HS-5 (cell line): ENCODE measurements at places on chromosomes 2 and 18.
A peak's percentile ranks its signal among the peaks of the same experiment; 100 is the strongest.

DNA sequence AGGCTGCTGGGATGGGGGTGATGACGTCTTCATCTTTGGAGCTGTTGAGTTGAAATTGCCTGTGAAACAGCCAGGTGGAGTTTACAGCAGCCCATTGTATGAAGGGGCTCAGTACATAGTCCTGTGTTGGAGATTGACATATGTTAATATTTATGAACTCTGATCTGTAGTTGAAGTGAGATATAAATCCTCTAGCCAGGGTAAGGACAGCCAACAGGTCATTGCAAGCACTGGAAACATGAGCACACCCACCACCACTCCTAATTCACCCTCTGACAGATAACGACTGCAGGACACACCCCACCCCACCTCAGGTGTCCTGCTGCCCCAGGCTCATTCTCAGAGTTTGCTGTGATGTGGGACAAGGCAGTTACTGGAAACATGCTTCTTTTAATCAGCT, 112.4 kb upstream of the TRIB2 start:
- no peak for DNase-seq

DNA sequence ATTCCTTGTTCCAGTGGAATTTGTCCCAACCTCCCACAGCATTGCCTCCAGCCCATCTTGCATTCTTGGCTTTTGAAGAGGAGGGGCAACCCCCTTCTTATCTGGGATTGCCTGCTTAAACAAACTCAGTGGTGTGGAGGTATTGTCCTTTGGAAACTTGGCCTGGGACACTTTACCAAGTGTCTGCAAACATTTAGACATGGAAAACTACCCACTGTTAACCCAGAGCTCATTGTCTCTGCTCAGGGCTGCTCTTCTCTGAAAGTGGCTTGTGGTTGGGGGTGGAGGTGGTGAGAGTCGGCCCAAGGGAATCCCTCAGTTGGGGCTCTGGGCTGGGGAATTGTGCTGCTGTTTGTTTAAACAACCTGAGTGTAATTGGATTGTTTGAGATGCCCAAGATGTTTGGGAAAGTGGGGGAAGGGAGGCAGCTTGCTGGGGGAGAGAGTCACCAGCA, 178.3 kb upstream of the GATA6 start:
- DNase-seq: no peak

DNA sequence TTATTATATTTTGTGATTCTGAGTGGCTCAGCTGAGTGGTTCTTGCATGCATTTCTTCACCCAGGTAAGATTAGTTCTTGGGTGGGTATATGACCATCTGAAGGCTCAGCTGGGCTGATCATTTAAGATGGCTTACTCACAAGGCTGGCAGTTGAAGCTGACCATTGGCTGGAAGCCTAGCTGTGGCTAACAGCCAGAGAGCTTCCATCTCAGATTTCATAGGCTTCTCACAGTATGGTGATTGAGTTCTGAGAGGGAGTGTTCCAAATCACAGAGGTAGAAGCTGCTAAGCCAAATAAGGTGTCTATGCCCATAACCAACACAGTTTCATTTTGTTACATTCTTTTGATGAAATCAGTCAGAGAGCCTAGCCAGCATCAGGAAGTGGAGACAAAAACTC, 117.4 kb upstream of the RPRM start:
- DNase-seq: peak; percentile 19

DNA sequence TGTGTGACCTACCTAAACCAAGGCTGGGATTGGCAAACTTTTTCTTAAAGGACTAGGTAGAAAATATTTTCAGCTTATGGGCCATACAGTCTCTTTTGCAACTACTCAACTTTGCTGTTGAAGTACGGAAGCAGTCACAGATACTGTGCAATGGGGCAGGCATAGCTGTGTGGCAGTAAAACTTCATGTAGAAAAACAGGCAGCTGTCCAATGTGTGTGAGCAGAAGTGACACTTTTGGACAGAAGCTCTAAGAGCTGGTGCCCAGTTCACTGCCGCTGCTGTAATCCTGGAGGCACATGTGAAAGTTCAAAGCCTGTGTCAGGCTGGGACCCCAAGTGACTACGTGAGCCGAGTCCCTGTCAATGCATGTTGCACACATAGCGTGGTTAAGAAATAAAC, 46.7 kb downstream of the MAPK4 start:
- DNase-seq: no peak

DNA sequence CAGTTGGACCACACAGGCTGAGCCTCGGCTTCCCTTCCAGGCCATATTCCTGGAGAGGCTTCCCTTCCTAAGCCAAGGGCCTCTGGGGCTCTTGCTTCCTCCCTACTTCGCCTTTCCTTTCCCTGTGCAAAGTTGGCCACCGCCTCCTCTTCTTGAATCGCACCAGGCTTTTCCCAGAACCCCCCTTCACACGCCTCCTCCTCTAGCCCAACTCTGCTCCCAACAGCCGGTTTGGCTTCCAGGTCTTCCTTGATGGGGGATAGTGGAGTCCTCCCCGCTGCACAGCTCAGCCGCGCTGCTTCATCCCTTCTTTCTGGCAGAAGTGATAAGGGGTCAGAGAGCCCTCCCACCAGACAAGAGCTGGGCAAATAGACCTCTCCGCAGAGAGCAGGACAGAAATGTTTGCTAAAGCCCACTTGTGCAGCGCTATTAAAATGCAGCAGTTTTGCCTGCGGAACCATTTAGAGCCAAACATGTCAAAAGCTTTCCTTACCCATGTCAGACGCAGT, 56.4 kb downstream of the SNORC start:
- DNase-seq: no peak

DNA sequence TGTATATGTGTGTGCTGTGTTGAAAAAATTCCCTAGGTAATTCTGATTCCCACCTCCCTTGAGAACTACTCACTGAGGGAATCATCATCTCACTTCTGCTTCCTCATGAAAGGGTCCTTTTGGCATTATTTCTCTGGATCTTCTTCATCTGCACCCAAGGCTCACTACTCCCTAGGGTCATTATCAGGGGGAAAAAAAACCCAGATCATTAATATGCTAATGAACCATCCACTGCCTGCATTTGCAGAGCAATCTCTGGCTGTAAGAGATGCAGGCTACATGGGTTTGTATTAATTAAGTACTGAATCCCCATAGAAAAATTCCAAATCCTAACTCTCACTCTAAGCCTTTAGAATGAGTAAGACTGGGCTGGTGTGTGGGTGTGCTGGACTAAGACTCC, 68.0 kb upstream of the IGFBP5 start:
- DNase-seq: no peak

- no peak for DNase-seq
These were observed 115.6 kb downstream of the MBP start for GRCh38 chr18:77016936-77017335.

DNA sequence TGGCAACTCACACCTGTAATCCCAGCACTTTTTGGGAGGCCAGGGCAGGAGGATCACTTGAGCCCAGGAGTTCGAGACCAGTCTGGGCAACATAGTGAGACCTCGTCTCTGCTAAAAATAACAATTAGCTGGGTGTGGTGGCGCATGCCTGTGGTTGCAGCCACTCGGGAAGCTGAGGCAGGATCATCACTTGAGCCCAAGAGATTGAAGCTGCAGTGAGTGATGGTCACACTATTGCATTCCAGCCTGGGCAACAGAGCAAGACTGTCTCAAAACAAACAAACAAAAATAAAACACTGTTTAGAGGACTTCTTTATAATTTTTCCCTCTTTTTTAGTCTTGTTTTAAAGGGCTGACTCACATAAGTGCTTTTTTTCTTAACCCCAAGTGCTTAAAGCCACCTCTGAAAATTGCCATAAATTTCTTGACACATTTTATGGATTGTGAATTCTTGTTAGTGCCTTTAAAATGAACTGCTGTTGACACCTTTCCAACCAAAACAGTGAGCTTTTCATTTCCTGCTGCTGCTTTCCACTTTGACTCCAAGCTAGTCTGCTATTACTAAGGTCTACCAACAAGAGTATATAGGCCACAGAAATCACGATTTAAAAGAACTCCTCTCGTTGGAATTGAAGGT, 41.7 kb downstream of the CYP20A1 start:
- no peak for DNase-seq

GRCh38 chr2:157182834-157183396, 74.6 kb upstream of the GALNT5 start:
- DNase-seq: peak; percentile 87

- no peak for DNase-seq
These were observed 3.9 kb upstream of the ID2 start for GRCh38 chr2:8677646-8678592.

GRCh38 chr2:46098621-46099062, 198.6 kb upstream of the EPAS1 start:
- DNase-seq: peak; percentile 54

DNA sequence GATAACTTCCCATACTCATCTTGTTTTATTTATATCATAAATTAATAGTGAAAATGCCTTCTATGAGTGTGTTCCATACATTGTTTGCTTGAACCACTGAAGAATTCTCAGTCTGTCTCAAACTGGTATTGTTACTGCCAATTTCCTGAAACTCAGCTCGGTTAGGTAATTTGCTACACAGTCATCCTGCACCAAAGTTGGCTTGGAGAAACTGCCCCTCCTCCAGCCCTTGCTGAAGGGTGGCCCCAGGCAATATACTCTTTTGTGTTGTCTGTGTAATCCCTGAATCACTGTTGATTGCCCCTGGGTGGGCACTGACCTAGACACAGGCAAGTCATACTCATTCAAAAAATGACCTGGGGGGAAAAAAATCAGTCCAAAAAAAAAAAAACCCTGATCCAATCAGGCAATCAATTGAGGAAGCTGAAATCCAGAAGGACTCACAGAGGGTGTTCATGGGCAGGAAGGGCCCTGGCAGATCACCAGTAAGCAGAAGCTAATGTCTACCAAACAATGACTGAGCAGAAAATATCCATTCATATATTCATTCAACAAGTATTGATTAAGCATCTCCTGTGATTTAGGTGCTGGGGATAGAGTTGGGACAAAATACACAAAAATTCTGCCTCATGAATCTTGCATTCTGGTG, 3.8 kb upstream of the SESTD1 start:
- peak; percentile 60 for DNase-seq

- DNase-seq: no peak
These were observed 322.9 kb upstream of the RAB12 start for GRCh38 chr18:8286303-8286702.

GRCh38 chr2:217937446-217937845, 65.3 kb downstream of the TNS1 start:
- no peak for DNase-seq

- DNase-seq: no peak
These were observed 3.2 kb downstream of the EMX1 start for GRCh38 chr2:72920318-72921087.

DNA sequence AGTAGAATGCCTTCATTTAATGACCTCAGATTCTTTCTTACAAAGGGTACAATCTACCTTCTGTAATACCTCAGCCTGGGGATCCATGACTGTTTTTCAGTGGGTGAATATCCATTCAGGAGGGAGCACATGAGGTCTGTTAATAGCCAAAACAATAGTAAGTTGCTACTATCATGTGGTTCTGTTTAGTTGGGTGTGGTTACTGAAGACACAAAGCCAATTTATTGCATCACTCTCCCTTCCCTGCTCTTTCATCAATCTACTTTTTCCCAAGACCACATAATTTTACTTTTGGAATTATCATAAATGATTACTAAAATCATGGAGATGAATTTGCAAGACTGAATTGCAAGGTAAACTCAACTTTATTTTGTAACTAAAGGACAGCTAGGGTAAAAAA, 254.2 kb downstream of the GALNT13 start:
- no peak for DNase-seq

GRCh38 chr2:182220335-182220734, 206.5 kb downstream of the PDE1A start:
- no peak for DNase-seq

DNA sequence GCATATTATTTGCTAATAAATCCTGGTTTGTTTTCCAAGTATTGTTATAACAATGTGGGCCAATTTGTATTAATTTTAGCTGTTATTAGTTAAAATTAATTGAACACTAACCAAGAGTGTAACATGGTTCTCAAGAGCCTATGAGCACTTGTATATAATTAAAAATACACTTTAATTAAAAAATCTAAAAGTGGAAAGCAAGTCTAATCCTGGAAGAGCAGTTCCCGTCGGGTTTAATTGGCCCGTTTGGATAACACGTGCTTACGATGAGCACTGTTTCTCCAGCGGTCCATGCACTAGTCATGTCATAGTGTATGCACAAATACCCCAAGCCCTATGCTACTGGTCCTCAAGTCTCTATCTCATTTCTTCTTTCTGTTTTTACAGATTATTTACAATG, 49.0 kb downstream of the DCDC2C start:
- DNase-seq: no peak

- DNase-seq: peak; percentile 43
These were observed 657 bp downstream of the ARL6IP6 start for GRCh38 chr2:152718909-152719645.

- DNase-seq: no peak
These were observed 29.3 kb downstream of the COLEC11 start for GRCh38 chr2:3624059-3624794.

DNA sequence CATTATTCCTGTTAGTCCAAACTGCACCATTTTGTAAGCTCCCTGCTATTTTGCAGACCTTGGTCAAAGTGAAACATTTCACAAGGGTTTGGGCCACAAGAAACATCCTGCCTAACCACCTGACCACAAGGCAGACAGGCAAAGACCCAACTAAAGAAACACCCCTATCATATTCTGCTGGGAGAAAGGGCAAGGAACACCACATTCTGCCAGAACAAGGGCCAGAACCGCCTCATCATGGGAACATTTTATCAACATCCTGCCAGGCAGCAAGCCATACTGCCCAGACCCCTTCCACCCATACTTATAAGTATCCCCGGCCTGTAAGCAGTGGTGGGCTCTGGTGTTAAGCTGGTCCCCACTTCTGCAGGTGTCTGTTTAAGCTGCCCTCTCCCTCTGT, 12.0 kb upstream of the RAB31 start:
- DNase-seq: no peak

- DNase-seq: no peak
These were observed 91.7 kb downstream of the DTNA start for GRCh38 chr18:34801774-34802173.

- no peak for DNase-seq
These were observed 82.7 kb downstream of the LONRF2 start for GRCh38 chr2:100239486-100240210.

DNA sequence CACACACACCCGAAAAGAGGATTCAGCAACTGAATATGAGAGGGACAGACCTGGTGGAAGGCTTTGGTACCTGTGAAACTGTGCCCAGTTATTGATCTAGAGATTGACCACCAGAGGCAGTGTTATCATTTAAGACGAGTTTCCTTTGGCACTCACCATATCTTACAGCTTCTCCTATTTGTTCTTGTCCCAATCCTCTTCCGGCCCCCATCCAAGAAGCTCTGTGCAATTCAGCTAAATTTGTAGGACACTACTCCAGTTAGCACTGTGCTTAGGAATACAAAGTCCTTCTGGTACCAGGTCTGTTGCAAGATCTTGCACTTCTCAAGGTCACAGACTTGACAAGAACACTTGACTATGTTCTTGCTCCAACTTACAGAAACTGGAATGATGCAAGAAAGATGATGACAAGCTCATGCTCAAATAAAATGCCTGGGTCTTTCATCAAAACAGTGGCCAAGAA, 177.7 kb downstream of the TMEM247 start:
- DNase-seq: no peak

GRCh38 chr18:1438967-1439366, 534.3 kb downstream of the ADCYAP1 start:
- no peak for DNase-seq
